T-helper 2 cell treated with Interferon-gamma antibody and Interleukin-4, amounts not matched to agents 5 μg/mL and 100 μg/mL, for 36 hours (primary cell): ENCODE measurements at places on chromosomes 4 and X.

DNA sequence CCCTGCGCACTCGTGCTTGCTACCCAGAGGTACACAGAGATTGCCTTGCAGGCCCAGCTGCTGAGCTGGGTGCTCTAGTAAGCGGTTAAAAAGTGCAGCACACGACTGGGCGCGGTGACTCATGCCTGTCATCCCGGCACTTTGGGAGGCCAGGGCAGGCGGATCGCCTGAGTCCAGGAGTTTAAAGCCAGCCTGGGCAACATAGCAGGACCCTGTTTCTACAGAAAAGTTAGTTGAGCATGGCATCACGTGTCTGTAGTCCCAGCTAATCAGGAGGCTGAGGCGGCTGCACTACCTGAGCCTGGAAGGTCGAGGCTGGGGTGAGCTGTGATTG is 5.5 kb downstream of the UVSSA start:
- H3K36me3 ChIP-seq = peaks cover 5% of the 10 kb centered on the region
- no peak for DNase-seq
- peaks cover 16% of the 10 kb centered on the region for H3K4me1 ChIP-seq
- no peaks in the 10 kb centered on the region for H3K27me3 ChIP-seq
- H3K27ac ChIP-seq = no peak overlapping the region

- no peaks in the 10 kb centered on the region for H3K4me1 ChIP-seq
- no peak for DNase-seq
- no peak overlapping the region for H3K27ac ChIP-seq
- no peak overlapping the region for H3K4me3 ChIP-seq
Measured at GRCh38 chr4:87330761-87331160, 8.1 kb upstream of the HSD17B13 start.

DNA sequence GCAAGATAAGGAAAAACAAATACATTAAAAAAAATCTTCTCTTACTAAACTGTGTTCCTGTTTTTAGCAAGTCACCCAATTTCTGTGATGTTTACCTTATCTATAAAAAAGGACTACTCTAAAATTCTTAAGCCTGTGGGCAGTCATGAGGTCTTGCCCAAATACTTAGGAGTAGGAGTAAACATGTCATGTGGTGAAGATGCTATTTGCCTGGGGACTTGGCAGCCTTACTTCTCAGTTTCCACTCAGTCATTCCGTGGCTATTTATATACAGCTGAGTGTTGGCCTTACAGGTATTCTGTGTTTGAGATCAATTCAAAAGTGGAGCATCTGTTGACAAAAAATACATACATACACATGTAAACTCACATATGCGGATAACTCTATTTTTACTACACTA is 89.9 kb upstream of the TLR2 start:
- no peak overlapping the region for H3K4me3 ChIP-seq
- no peak overlapping the region for H3K27ac ChIP-seq
- peaks cover 6% of the 10 kb centered on the region for H3K4me1 ChIP-seq
- no peak for DNase-seq
- no peaks in the 10 kb centered on the region for H3K27me3 ChIP-seq

- peaks cover 15% of the 10 kb centered on the region for H3K27me3 ChIP-seq
- H3K27ac ChIP-seq = no peak overlapping the region
Measured at GRCh38 chr4:155593793-155594192, 72.9 kb upstream of the GUCY1A1 start.
